T47D (cell line): ENCODE measurements at places on chromosomes 3 and 15.

DNA sequence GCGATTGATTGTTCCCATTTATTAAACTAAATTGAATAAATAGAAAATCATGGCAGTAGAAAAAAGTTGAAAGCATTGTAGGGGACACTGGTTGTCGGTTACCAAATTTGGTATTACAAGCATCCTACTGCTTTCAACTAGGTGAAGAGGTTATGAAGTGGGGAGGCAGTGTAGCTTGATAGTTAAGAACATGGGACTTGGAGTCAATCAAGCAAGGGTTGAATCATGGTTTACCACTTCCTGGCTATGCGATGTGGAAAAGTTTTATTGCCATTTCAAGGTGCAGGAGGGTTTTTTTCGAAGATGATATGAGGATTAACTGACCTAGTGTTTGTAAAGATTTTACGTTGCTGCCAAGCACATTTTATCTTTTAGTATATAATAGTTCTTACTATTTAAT is 318.2 kb upstream of the KCNH8 start:
- no peak for DNase-seq

DNA sequence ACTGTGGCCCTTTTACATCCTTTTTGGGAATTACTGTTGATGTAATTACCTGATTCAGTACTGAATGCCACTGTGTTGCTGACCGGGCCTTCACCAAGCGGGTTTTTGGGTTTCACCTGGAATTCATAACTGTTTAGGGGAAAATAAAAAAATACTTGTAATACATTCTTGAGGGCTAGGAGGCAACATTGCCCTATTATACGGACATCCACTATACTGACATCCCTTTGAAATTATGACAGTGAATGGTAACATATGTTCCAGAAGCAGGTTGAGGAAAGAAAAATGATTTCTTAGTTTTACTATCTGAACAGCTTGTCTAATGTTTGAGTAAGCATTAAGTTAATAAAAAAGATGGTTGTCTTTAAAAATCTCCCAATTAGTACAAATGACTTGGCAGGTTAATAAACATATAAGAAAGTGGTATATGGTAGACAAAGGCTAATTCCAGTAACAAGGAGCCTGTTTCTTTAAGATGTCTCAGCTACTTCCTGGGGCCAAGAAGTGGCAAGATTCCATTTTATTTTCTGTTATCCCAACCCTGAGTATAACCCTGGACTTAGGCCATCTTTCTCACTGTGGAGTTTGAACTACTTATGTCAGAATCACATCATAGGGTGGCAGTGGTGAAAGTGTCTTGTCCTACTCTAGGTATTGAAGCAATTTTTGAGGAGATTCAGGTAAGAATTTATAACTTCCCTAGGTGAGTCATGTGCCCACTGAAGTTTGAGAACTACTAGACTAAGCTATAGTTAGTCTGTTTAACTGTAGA is 45.5 kb downstream of the TFG start:
- no peak for DNase-seq

- no peak for DNase-seq
These were observed 76.3 kb upstream of the UMPS start for GRCh38 chr3:124653797-124654469.

DNA sequence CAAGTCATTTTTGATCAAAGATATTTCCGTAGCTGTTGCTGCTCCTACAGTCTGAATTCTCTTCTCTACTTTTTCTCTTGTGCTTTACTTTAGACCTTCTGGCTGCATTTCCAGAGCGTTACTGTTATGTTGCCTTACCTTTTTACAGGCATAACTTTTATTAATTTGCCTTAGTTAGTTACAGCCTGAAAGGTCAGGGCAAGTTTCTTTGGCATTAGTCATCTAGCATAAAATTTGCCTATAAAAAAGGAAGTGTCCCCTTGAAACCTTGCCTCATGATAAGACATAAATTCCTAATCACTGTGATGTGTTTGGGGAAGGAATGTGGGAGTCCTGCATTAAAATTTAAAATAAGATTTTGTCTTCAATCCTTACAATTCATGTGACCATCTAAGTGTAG is 618.5 kb downstream of the NR2F2 start:
- no peak for DNase-seq

DNA sequence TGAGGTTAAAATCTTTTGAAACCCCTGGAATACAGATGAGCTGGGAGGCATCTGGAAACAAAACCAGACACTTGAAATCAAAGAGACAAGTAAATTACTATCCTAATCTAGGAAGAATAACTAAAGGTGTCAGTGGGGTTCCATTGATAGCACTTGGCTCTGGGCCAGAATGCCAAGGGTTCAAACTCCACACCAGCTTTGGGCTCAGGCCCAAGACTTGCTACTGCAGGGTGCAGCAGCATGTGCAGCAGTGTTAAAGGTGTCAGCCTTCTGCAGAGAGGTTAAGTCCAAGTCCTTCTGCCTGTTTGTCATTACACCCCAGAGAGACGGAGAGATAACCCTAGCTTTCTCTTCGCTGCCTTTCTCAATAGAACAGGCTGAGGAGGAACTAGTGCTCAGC is 273.9 kb downstream of the TIGIT start:
- no peak for DNase-seq

DNA sequence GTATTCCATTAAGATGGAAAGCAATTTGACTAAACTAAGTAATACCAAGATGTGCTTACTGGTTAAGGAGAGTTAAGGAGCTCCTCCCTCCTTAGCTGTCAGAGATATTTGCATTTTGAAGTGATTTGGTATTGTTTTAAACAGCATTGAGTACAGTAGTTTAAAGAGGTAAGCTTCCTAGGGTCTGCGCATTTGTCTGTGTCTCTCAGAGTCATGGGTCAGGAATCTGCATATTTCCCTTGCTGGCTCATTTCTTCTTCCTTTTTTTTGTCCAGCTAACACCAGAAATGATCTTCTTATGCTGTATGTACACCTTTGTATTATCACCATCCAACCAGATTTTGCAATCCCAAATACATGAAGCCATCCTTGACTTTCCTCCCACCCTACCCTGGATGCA is 163.0 kb upstream of the BFSP2 start:
- DNase-seq: no peak

DNA sequence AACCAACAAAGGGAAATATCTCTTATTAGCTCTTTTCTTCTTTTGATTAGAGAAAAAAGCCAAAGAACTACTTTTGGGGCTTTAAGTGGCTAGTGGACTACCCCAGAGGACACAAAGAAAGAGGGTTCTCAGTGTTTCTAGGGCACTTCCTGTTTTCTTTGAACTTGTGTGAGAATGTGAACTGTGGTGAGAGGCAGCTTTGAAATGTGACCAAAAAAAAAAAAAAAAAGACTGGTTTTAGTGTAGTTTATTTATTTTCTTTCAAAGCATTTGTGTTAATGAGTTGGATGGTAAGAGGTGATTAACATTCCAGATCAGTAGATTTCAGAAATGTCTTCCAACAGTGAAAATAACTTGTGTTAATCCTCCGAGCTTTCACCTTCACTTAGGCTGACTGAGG is 32.4 kb downstream of the SELENOT start:
- no peak for DNase-seq

DNA sequence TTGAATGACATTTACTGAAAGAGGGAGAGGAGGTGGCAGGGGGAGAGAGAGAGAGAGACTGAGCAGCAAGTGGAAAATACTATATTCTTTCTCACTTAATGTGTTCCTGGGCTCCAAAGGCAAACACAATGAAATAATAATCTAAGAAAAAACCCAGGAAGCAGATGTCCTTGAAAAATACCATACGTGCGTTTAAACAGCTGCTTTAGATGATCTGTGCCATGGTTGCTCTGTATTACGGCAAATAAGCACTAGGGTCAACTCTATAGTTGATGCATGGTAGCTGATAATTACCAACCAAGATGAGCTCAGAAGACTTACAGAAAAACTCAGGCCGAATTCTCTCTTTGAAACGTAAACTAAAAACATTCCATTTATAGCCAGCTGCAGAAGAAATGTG is 410.3 kb upstream of the TBL1XR1 start:
- no peak for DNase-seq
